ENCODE measurements at places on chromosomes 2 and 18.
A peak's percentile ranks its signal among the peaks of the same experiment; 100 is the strongest.

- DNase-seq = no peak
These were observed 60.4 kb downstream of the C18orf63 start for GRCh38 chr18:74375999-74376398.

GRCh38 chr2:108988796-108989713 is at the start of gene EDAR:
TSS of gene EDAR (minus strand) at chr2:108989220. CDS start at chr2:108931014, 58,206 bp downstream.
- DNase-seq = peak; percentile 38

DNA sequence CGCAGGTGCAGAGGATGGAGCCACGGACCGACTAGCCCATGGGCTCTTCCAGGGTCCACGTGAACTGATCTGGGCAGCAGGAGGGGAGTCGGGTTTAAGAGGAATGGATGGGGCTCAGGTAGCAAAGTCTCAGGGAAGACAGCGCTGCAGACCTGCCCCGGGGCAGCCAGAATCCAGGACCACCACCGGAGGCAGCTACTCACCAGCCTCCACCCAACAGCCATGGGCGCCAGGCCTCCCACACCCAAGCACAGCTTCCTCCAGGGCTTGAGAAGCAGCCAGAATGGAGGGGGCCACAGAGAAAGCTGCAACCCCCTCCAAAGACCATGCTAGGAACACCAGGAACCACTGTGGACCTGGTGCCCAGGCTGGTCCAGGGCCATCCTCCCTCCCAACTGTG is 164.3 kb downstream of the TWIST2 start:
- DNase-seq = no peak

DNA sequence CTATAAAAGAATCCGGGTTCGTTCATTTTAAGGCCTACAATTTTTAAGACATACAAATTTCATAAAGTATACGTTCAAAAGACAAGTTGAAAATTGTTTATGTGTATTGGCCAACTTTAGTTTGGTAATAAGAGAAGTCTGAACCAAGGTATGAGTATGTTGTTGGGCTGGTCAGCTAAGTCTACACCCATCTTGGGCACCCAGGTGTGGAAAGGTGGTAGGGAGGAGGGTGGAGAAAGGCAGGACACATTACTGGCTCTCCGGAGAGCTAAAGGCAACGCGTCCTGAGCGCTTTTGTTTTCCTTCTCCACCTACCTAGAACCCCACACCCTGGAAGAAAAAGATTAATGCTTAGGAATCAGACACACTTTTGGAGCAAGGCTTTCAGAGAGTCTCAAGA is 899 bp upstream of the PELI1 start:
- no peak for DNase-seq

- DNase-seq = no peak
These were observed 72.7 kb upstream of the CCDC68 start for GRCh38 chr18:55031979-55032378.

DNA sequence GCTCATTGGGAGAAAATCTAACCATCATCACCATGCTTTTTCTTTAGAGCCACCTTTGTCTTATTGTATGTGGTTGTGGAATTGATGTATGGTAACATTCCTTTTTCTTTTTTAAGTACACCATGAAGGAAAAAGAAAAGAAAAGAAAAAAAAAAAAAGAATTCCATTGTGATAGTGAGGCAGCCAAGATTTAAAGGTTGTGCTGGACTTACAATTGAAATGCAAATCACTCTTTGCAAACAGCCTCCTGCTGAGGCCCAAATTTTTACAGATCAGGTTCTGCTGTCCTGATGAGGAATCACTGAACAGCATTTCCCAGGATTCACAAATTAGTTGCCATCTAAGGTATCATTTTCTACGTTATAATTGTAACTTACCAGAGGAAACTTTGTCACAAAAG is 1101.0 kb upstream of the FANCL start:
- no peak for DNase-seq

GRCh38 chr2:221693365-221693764 is 121.3 kb upstream of the EPHA4 start:
- DNase-seq = no peak

DNA sequence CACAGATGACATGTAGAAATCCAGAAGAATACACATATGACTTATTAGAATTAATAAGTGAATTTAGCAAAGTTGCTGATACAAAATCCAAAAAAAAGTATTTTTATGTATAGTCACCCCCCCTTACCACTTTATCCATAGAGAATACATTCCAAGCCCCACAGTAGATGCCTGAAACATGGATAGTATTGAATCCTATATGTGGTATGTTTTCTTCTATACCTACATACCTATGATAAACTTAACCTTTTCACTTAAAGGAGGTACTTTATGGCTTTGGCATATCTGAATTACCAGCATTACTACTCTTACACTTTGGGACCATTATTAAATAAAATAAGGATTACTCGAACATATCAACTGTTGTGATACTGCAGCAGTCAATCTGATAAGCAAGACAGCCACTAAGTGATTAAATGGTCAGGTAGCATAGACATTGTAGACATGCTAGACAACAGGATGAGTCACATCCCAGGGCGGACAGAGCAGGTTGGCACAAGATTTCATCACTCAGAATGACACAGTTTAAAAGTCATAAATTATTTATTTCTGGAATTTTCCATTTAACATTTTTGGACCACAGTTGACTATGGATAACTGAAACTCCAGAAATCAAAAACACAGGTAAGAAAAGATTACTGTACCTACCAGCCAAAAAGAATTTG is 208.2 kb upstream of the CHAC2 start:
- no peak for DNase-seq
